Activated naive CD8-positive, alpha-beta T cell treated with anti-CD3 and anti-CD28 coated beads, Interleukin-2, amount 10 ng/mL, durations not matched to agents 7 days and 5 days (primary cell): ENCODE measurements at places on chromosomes 16 and 17. TPM values are rescaled to one million over a fixed set of nuclear protein-coding genes. Genes with fewer than 3 reads are reported as not detected.

DNA sequence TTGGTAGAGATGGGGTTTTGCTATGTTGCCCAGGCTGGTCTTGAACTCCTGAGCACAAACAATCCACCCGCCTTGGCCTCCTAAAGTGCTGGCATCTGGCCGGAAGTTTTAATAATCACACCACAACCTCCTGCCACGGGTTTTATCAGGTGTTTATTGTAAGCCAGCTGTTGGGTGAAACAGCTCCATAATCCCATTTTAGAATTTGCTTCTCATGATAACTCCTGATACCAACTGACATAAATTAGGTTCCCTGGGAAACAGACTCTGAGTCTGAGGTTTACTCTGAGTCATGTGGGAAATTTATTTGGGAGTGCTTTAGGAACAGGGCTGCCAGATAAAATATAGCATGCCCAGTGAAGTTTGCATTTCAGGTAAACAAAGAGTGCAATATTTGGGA, 122.6 kb upstream of the MED13 start:
- H3K27ac ChIP-seq, result no peak overlapping the region
- no peaks in the 10 kb centered on the region for H3K4me1 ChIP-seq
- no peak overlapping the region for H3K4me3 ChIP-seq
- H3K27me3 ChIP-seq, result no peaks in the 10 kb centered on the region

- H3K4me1 ChIP-seq, result peaks cover 7% of the 10 kb centered on the region
- no peaks in the 10 kb centered on the region for H3K27me3 ChIP-seq
- no peak overlapping the region for H3K4me3 ChIP-seq
- H3K27ac ChIP-seq, result no peak overlapping the region
These were observed 146.2 kb downstream of the PARN start for GRCh38 chr16:14483819-14484385.

GRCh38 chr16:2767891-2768290, 9.2 kb downstream of the ELOB start:
- H3K4me3 ChIP-seq, result no peak overlapping the region
- H3K4me1 ChIP-seq, result no peaks in the 10 kb centered on the region
- no peak for DNase-seq
- no peak overlapping the region for H3K27ac ChIP-seq

GRCh38 chr16:83935858-83936255, 17.2 kb upstream of the OSGIN1 start:
- no peaks in the 10 kb centered on the region for H3K36me3 ChIP-seq
- no peak overlapping the region for H3K4me3 ChIP-seq
- no peak for DNase-seq
- H3K27ac ChIP-seq, result no peak overlapping the region
- H3K4me1 ChIP-seq, result peaks cover 6% of the 10 kb centered on the region

DNA sequence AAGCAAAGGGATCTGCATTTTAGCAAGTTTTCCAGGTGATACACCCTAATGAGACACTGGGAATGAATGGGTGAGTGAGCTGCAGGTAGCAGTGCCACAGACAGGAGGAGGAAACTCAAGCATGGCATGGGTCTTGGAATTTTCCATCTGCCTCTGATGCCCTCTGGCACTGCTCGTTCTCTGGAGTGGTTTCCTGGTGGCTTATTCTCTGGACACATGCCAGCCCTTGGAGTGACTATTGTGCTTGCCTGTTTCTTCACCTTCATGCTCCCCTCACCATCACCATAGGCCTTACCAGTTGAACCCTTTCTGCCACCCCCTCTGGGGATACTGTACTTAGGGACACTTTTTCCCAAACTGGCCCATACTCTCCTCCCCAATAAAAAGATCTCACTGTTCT, 1.6 kb downstream of the COASY start:
- no peaks in the 10 kb centered on the region for H3K27me3 ChIP-seq
- no peak for DNase-seq
- peak overlapping the region; percentile 59 for H3K4me3 ChIP-seq

DNA sequence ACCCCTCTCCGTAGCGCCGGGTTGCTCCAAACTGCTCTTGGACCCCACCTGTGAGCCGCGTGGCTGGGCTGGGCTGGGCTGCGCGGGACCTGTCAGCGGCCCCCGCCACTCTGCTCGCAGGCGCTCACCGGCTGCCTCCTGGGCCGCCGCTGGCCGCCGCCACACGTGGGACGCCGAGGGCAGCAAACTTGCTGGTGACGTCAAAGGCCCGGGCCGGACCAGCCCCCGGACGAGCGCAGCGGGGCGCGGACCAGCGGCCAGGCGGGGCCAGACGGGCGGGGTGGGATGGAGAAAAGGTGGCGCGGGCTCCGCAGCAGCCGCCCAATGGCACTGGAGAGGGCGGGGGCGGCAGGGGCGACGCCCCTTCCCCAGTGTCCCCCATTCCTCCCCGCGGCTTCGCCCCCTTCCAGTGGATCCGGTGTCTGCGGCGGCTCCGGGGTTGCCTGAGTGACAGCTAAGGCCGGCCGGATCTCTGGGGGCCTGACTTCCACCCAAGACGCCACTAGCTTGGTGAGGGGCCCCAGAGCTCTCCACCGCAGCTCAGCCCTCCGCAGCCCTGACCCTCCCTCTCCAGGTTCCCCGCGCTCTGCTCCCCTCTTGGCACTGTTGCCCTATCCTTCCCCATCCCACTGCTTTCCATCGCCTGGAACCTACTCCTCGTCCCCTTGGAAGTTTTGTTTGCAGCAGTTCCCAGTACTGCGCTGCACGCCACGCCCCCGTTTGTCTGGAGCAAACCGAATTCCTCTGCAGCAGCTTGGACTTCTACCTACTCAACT, at the start of gene HS3ST3A1:
Gene HS3ST3A1 (minus strand): TSS at position 154 of the 776 bp plus-strand sequence. CDS start 800 bp downstream, outside the sequence.
- peaks cover 60% of the 10 kb centered on the region for H3K27me3 ChIP-seq
- peak within 1 kb of the TSS; percentile 73 for H3K4me3 ChIP-seq
- no peaks in the 10 kb centered on the region for H3K36me3 ChIP-seq
- peaks cover 7% of the 10 kb centered on the region for H3K4me1 ChIP-seq
- H3K27ac ChIP-seq, result no peak within 1 kb of the TSS
- no peak for DNase-seq

DNA sequence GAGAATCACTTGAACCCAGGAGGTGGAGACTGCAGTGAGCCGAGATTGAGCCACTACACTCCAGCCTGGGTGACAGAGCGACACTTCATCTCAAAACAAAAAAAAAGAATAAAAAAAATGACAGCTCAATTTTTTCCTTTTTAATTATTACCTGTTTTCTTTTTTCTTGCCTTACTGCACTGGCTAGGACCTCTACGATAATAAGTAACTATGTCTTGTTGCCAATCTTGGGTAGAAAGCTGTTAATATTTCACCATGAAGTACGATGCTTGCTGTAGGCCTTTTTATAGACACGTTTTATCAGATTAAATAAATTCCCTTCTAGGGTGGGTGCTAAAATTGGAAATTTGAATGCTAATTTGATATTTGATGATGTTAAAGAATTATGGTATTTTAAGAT, 82.8 kb downstream of the GLG1 start:
- H3K27ac ChIP-seq, result no peak overlapping the region
- no peaks in the 10 kb centered on the region for H3K27me3 ChIP-seq
- H3K4me1 ChIP-seq, result no peaks in the 10 kb centered on the region
- no peak for DNase-seq

GRCh38 chr17:78947235-78948149, 22.3 kb upstream of the TIMP2 start:
- peaks cover 3% of the 10 kb centered on the region for H3K36me3 ChIP-seq
- no peaks in the 10 kb centered on the region for H3K4me1 ChIP-seq
- H3K27me3 ChIP-seq, result no peaks in the 10 kb centered on the region
- DNase-seq, result no peak
- no peak overlapping the region for H3K27ac ChIP-seq

DNA sequence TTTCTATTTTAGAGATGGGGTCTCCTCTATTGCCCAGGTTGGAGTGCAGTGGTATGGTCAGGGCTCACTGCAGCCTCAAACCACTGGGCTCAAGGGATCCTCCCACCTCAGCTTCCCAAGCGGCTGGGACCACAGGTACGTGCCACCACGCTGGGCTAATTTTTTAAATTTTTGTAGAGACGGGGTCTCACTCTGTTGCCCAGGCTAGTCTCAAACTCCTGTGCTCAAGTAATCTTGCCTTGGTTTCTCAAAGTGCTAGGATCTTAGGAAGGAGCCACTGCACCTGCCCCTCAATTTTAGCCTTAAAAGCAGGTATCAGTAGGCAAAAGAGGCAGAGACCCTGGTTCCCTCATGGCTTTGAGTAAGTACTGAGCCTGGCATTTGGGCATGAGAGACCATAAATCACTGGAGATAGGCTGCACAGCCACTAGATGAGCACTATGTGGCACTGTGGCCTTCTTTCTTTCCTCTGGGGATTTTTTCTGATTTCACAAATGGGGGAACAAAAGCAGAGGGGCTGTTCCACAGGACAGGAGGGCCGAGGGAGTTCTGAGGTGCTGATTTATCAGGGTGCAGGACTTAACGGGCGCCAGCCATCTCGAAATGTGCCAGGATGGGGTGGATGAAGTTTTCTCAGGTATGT, 82.2 kb downstream of the PLXDC1 start:
- no peak for DNase-seq
- H3K27me3 ChIP-seq, result no peaks in the 10 kb centered on the region
- H3K27ac ChIP-seq, result no peak overlapping the region
- H3K36me3 ChIP-seq, result no peaks in the 10 kb centered on the region
- H3K4me3 ChIP-seq, result no peak overlapping the region
- H3K4me1 ChIP-seq, result peaks cover 11% of the 10 kb centered on the region

GRCh38 chr17:42283241-42284023, 4.9 kb upstream of the STAT5A start:
- H3K27ac ChIP-seq, result no peak overlapping the region
- H3K4me1 ChIP-seq, result peaks cover 23% of the 10 kb centered on the region
- H3K27me3 ChIP-seq, result no peaks in the 10 kb centered on the region
- H3K36me3 ChIP-seq, result no peaks in the 10 kb centered on the region
- DNase-seq, result peak; percentile 21

DNA sequence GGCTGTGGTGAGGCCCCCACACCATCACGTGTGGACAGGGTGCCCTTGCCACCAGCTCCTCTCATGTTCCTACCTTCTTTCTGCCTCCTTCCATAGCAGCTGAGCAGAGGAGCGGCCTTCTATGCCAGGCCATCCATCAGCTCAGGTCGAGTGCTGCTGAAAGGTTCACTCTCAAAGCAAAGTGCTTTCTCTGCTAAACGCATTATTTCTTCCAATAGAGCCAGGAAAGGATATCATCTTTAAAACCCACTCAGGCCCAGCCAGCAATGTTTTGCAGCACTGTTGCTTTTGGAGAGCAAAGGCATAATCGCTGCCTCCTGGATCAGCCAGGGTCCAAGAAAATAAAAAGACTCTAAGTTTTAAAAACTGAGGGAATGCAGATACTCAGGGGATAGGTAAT, 54.9 kb upstream of the GPRC5B start:
- H3K27ac ChIP-seq, result no peak overlapping the region
- no peak for DNase-seq
- no peaks in the 10 kb centered on the region for H3K4me1 ChIP-seq
- H3K36me3 ChIP-seq, result no peaks in the 10 kb centered on the region
- no peak overlapping the region for H3K4me3 ChIP-seq

DNA sequence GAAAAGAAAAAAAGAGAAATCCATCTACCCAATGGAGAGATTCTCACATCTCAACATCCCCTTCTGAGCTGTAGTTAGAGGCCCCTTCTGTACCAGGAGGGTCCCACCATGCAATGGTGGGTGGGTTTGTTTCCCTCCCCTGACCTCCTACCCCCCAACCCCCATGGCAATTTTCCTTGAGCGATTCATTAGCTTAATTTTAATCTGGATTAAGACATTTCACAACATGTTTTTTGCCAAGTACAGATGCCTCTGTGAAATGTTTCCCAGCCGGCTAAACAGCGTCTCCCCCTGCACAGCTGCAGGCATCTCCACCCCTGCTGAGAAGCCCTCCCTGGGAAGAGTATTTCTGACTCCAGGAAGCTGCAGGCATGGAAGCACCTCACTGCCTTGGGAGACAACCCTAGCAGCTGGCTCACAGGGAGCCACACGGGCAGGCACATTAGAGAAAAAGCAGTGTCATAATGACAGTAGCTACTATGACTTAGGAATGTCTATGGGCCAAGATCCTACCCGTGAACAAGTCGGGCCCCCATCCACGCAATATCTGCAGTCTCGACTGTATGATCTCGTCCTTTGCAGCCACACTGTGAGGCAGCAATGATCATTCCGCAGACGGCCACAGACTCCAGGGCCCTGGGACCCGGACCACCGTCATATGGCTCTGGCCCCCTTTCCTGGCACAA, 117.3 kb downstream of the ADCY9 start:
- peaks cover 13% of the 10 kb centered on the region for H3K4me1 ChIP-seq
- H3K27ac ChIP-seq, result no peak overlapping the region
- no peaks in the 10 kb centered on the region for H3K36me3 ChIP-seq
- DNase-seq, result no peak
- H3K4me3 ChIP-seq, result no peak overlapping the region
- H3K27me3 ChIP-seq, result peaks cover 2% of the 10 kb centered on the region

GRCh38 chr16:68065716-68066305, 19.4 kb upstream of the NFATC3 start:
- peak overlapping the region; percentile 54 for H3K27ac ChIP-seq
- H3K4me1 ChIP-seq, result peaks cover 70% of the 10 kb centered on the region
- H3K36me3 ChIP-seq, result peaks cover 26% of the 10 kb centered on the region
- no peak for DNase-seq
- no peak overlapping the region for H3K4me3 ChIP-seq

Gene HSD11B2
- total RNA-seq, result not detected

Gene PLLP
- total RNA-seq, result 0.26 TPM

Gene TBC1D3
- not detected for total RNA-seq

Gene SHISA6
- total RNA-seq, result not detected

Gene NKD1
- 0.91 TPM for total RNA-seq

Gene SLC39A11
- 18.8 TPM for total RNA-seq

Gene KRT24
- total RNA-seq, result not detected

Gene JUP
- total RNA-seq, result 12.8 TPM

Gene ZNF469
- total RNA-seq, result 1.2 TPM

Gene HOXB4
- 5.3 TPM for total RNA-seq

Gene KRT36
- total RNA-seq, result not detected

Gene PNMT
- total RNA-seq, result not detected

Gene MMP2
- total RNA-seq, result 0.28 TPM

Gene ASPA
- total RNA-seq, result not detected
